Left renal cortex interstitium (tissue), 4 donors: ENCODE measurements at places on chromosomes 6 and 20. TPM values are rescaled to one million over a fixed set of nuclear protein-coding genes. Genes with fewer than 3 reads are reported as not detected.

DNA sequence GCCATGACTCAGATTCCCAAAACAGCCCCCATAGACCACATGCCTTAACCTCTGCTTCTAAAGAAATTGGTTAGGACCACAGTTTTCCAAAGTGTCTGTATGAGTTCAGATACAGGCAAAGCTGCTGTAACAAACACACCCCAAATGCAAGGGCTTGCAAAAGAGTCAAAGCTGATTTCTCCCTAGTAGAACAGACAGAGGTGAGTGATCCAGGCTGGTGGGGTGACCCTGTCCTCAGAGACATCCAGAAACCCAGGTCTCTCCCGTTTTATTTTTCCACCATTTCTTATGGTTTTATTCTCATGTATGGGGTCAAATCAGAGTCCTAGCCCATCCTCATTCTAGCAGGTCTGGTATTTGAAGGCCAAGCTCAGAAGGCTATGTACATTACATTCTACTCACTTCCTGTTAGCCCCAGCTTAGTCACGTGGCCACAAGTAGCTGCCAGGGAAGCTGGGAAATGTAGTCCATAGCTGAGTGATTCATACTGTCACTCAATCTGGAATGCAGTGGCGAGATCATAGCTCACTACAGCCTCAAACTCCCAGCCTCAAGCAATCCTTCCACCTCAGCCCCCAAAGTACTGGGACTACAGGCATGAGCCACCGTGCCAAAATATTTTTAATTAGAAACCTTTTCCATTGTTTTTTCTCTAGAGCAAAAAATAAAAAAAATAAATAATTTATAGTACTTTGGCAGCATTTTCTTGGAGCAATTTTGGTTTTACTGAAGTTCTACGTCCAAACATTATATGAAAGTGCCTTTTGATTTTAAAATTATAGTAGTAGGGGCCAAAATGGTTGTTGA is 175.2 kb downstream of the ZMYND8 start:
- no peak for DNase-seq

DNA sequence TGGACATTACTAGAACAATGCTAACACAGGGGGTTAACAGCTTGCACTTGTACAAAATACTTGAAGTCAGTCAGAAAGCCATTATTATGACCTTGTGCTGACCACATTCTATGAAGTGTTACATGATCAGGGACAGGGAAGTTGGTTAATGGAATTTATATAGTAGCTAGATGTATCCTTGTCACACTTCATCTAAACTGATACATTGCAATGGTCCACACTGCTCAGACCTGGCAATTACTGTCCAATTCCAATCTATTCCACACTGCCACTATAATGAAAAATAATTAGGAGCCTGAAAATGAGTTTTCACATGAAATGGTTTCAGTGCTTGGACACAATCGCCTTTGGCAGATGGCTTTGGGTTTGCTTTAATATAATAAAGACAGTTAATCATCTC is 850.8 kb downstream of the EPHA7 start:
- DNase-seq, result no peak

DNA sequence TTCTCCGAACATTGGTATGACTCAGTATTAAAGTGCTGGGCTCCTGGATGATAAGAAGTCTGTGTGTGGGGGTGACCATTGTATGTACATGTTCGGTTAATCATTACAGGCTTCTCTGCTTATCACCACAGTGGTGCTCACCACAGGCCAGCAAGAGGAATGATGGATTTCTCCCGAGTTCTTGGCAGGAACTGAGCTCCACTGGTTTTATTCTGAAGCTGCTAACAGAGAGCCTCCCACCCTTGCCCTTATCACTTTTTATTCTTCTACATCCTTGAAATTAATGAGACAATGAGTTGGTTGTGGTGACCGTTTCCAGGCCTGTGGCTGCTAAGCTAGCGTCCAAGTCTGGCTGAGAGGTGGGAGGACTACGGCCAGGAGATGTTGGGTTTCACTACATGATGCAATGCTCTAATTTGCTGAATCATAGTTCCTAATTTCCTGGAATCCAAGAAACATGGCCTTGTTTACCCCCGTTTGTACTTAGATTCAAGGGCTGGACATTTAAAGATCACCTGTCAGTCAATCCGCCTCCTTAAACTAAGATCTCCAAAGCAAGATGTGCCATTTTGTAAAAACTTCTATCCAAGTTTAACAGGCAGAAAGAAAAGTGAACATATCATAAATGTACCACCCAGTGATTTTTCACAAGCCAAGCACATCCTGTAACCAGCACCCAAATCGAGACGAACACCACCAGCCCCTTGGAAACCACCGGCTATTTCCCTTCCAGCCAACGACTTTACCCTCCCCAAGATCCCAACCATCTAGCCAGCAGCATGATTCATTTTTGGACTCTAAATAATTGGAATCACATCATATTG is 172.5 kb downstream of the FOXA2 start:
- no peak for DNase-seq

DNA sequence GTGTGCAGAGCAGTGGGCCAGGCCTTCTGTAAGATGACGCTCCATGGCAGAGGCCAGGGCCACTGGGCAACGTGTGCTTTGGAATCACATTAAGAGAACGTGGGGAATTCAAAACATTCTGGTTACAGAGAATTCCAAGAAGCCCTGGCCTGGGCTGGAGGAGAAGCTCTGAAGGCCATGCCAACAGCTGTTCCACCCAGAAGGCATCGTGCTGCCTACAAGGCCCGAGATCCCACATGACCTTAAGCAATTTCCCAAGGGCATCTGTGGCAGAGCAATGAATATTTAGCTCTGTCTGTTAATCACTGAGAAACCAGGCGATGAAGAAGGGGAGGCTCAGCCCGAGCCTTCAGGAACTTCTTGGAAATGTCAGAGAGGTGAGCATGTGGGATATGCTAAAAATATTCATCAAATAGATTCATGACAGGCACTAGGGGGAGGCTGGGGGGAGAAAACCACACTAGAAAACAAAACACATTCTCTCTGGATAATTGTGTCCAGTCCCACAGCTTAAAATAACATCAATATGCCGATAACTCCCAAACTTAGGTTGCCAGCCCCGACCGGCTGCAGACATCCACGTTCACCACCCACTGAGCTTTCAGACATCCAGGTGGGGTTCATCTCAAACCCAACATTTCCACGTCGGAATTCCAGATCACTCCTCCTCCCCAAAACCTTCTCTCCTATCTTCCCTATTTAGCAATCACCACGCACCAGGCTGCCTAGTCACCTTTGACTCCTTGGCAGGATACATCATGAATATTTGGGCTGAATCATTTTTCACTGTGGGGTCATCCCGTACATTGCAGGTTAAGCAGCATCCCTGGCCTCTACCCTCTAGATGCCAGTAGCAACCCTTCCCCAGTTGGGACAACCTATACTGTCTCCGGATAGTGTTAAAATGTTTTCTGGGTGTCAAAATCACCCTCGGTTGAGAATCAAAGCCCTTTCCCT is 6.6 kb downstream of the SULF2 start:
- no peak for DNase-seq

Gene TRERF1
- 14.1 TPM for polyA plus RNA-seq

Gene ZGPAT
- 15.1 TPM for polyA plus RNA-seq

Gene RSPH4A
- 2.5 TPM for polyA plus RNA-seq

Gene EYS
- 0.43 TPM for polyA plus RNA-seq
